ENCODE measurements at places on chromosomes 16 and 17. TPM values are rescaled to one million over a fixed set of nuclear protein-coding genes. Genes with fewer than 3 reads are reported as not detected.
A peak's percentile ranks its signal among the peaks of the same experiment; 100 is the strongest.

- DNase-seq: no peak
Observed at GRCh38 chr16:11229906-11230305, 26.1 kb downstream of the SOCS1 start.

- no peak for DNase-seq
Observed at GRCh38 chr17:72274614-72275013, 153.8 kb downstream of the SOX9 start.

GRCh38 chr16:71576971-71577370 lies at the start of gene TAT:
Gene TAT (minus strand): TSS chr16:71577092. CDS start chr16:71576415, 677 bp downstream.
- DNase-seq: peak; percentile 46

PHB1 gene
- 194 TPM for polyA plus RNA-seq

- peak; percentile 61 for DNase-seq
Observed at GRCh38 chr16:84818989-84819643, 669 bp upstream of the CRISPLD2 start.

DNA sequence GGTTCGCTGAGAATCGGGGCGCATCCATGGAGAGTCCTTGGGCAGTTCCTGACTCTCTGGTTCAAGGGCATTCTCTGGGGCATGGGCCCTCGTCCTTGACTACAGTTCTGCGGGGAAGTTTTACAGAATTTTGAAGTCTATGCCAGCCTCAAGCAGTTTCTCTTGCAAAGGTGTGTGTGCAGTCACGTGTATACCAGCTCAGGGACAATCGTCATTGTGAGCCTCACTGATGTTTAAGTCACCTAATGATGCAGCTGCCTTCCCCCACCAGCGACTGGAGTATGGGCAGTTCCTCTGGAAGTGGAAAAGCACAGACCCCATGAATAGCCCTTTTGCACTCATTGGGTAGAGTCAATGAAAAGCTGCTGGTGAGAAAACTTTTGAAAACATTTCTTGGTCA lies 1.3 kb downstream of the PLCG2 start:
- no peak for DNase-seq

GTF3C1 gene
- 90.6 TPM for polyA plus RNA-seq

Measured in GM23338 (cell line).